ENCODE measurements at places on chromosomes 5 and 9.

DNA sequence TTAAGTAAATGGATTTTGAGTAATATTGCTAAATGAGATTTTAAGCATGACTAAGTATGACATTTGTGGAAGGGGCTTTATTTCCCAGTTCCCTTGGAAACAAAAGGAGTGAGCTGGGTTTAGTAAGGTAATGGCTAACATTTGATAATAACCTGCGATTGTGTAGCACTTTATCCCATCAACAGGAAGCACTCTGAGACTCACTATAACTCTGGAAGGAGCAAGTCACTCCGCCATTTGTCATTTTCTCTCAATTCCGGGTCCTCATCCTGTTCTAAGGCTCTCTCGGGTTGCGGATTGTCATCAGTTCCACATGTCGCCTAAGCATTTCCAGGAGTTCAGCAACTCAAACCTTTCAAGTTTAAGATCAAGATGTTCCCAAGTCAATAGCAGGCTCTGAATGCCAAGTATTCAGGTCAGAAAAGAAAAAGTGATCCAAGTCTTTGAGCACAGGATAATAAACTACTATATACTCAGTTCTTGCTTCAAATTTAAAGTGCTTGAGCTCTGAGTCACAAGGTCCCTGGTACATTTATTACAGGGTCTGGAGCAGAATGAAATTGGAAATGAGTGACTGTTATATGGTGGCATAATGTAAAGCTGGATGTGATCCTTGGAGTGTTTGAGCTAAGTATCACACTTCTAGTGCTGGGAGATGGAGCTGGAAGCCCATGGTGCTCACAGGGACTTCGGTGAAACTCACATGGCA, 39.3 kb downstream of the CAPSL start:
- no peak for DNase-seq

DNA sequence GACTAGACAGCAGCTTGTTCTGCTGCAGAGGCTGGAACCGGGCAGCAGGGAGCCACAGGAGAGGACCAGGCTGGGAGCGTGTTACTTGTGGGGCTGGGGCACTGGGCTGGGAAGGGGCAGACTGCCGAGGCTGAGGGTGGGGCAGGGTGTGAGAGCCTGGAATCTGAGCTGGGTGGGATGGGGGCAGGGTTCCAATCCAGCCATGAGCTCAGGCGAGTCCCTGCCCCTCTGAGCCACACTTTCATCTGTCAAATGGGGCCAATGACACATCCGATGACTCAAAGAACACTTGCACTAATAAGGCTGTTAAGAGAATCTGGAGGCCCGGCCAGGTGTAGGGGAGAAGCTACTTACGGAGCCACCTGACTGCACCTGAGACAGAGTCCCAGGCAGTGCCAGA, 18.7 kb upstream of the WDR38 start:
- no peak for DNase-seq

DNA sequence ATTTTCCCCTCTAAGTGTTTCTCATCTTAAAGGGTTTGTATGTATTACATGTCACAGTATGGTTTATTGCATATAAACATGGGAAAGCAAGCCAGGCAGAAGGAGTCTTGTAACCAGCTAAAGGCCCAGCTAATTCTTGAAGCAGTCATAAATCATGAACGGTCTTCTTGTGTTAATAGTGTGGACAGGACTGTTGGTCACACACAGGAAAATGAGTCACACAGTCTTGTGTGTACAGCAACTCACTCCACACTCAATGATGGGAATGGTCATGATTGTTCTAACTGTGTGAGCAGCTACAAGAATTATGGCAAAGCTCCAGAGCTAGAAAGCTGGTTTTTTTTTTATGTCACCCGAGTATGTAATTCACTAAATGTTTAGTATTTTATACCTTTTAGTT, 123.9 kb downstream of the GHR start:
- DNase-seq, result no peak

- no peak for DNase-seq
These were observed 120.0 kb downstream of the DAB2IP start for GRCh38 chr9:121771418-121771817.

GRCh38 chr5:139298242-139298641, 4.7 kb downstream of the MATR3 start:
- DNase-seq, result no peak

DNA sequence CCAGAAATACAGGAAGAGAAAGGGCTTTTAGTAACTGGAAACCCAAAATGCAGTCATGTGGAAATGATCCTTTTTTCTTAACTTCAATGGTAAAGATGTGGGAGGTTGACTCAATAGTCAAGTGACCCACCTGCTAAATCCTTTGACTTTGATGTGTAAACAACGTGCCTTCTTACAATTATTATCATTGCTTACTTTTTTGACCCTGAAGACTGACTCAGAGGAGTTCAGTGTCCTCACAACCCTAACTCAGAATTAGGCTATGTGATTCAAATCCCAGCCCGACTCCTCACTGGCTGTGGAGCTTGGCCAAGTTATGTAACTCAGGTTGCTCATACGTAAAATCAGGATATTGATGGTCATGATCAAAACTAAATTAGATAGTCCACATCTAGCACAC, 27.9 kb downstream of the ANXA1 start:
- no peak for DNase-seq

All from activated CD4-positive, alpha-beta memory T cell treated with anti-CD3 and anti-CD28 coated beads, Interleukin-2, amount 10 ng/mL, durations not matched to agents 7 days and 5 days (primary cell).